CD4-positive, alpha-beta T cell treated with Interleukin-17A for 4 hours (primary cell): ENCODE measurements at places on chromosomes 7 and 10.

DNA sequence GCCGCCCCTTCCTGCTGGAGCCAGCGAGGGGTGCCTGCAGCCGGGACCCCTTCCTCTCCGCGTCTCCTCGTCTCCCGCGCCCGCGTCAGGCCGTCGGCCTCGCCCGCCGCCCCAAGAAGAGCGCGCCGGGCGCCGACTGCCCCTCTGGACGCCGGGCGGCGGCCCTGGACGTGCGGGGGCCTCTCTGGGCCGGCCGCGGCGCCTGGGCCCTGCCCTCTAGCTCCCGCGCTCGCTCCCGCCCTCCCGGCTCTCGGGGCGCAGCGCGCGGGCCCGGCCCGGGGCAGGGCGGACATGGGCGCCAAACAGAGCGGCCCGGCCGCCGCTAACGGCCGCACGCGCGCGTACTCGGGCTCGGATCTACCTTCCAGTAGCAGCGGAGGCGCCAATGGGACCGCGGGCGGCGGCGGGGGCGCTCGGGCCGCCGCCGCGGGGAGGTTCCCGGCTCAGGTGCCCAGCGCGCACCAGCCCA is 704 bp downstream of the ZNRF2 start:
- DNase-seq, result peak; percentile 56

GRCh38 chr7:139078399-139078798 is 31.1 kb downstream of the ZC3HAV1 start:
- DNase-seq, result no peak

DNA sequence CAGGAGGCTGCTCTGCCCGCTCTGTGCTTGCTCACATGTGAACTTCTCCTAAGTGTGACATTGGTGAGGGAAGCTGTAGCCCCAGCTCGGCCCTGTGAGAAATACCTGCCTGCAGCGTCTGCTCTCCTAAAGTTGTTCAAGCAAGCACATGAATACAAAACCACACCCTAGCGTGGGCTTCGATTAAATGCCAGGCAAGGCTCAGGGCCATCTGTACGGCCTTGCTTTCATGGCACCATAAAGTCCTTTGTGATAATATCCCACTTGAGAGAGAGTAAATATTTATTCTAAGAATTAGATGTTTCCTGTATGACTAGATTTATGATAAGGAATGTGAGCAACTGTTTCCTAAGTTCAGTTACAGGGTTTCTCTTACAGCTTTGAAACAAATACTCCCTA is 262.8 kb upstream of the KLF14 start:
- DNase-seq, result peak; percentile 40

GRCh38 chr10:48779546-48780152 is 95.0 kb downstream of the WDFY4 start:
- no peak for DNase-seq

DNA sequence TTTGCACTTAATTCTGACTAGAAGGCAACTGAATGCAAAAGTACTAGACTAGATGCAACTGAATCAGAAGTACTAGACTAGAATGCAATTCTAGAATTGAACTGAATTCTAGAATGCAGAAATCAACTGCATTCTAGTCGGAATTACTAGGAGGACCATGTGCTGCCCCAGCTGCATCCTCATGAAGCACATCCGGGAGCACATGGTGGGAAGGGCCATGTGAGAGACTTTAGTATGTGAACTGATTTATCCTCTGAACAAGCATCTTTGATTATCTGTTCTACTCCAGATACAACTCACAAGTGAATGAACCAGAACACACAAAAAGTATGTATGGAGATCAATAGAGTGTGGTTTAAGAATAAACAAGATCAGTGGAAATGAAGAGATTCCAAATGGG is 115.1 kb downstream of the GALNT11 start:
- no peak for DNase-seq

DNA sequence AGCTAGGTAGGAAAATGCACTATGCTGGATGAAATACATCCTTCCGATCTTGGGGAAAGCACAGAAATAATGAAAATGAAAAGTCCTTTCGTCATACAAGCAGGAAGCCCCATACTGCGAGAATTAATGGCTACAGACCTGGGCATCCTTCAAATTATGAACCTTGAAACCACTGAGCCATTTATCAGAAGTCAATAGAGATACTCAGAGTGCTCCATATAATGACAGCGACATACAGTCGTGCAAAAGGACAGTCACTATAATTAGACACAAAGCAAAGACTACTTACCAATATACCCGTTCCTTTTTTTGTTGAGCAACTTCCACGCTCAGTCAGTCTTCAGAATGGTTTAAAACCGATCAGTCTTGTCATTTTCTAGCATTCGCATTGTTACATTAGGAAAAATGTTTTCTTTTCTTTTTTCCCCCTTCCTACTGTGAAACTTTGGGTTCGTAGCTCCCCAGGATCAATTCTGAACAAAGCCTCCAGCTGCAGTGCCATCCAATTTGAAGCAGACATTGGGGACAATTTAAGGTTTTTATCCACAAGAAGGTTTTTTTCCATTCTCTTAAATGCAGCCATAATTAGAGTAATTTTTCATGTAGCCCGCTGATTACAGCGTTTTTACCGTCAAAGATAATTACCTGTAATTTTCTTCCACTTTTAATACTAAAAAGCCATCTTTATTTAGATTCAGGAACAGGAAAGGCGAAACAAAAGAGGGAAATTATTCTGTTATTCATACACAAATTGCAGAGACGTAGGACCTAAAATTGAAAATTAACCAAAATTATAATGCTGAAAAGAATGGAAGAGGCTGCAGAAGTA is 6.4 kb downstream of the DLX6 start:
- no peak for DNase-seq

DNA sequence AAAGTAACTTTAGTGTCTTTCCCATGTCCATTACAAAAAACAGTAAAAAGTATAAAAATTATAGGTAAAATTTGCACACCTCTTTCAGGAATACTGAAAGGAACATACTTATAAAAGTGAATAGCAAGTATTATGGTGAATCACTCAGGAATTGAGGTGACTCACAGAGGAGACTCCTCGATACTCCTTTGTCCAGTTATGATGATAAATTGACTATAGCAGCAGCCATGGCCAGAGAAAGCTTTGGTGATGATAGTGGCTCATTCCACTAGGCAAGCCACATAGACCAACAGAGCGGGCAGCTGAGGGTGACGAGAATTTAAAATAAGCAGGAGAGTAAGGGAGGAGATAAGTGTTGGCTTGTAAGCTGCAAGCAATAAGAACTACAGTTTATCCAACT is 1231.1 kb upstream of the CELF2 start:
- no peak for DNase-seq

GRCh38 chr10:70925377-70926225 is 37.2 kb upstream of the PCBD1 start:
- DNase-seq, result peak; percentile 58

DNA sequence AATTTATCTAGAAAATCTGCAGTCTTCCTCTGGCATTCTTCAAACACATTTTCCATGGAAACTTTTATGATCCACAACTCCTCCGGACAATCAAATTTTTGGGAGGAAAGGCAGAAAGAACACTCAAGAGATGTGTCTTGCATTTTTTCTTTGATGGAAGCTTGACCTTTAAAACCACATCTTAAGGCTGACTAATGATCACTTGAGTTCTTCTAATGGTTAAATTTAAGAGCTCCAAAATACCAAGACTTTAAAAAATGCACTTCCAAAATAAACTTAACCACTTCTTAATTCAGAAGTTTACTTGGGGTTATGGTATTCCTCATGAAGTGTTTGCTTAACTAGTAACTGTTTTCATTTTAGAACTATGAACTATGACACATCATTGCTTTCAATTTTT is 43.3 kb downstream of the ETV1 start:
- no peak for DNase-seq

- DNase-seq, result no peak
Measured at GRCh38 chr7:63067897-63068585, 930.6 kb upstream of the ZNF722 start.

- no peak for DNase-seq
Measured at GRCh38 chr7:70704831-70705346, 427.1 kb upstream of the GALNT17 start.

DNA sequence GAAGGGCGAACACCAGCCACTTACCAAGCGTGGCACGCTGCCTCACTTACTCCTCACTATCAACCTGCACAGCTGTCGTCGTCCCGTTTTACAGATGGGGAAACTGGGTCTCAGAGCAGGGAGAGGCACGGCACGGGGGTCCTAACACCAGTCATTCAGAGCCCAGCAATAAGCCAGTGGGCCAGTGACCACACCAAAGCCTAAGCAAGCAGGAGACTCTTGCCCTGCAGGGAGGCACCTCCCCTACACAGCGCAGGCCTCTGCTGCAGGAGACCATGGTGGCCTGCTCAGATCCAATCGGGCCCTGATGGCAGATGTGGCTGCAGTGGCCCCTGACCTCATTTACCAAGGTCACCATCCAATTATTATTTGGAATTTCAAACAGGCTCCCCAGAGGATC is 4.8 kb downstream of the SLIT1 start:
- no peak for DNase-seq

GRCh38 chr7:26156451-26157420 is 4.7 kb downstream of the NFE2L3 start:
- peak; percentile 48 for DNase-seq

- DNase-seq, result no peak
Measured at GRCh38 chr10:77973276-77973675, 46.7 kb upstream of the DLG5 start.

DNA sequence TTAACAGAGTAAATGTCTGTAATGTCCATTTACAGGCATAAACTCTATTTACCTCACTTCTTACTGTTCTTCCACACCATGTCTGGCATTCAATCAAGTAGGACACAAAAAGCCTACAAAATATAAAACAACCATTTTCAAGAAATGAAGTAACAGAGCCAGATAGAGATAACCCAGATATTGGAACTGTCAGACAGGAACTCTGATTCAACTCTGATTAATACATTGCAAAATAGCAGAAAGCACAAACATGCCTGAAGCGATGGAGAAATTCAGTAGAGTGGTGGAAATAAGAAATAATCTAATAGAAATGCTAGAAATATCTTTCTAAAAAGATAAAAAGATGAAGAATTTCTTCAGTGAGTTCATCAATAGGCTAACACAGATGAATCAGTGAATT is 964.4 kb downstream of the PCDH15 start:
- DNase-seq, result no peak

- no peak for DNase-seq
Measured at GRCh38 chr7:34603711-34604444, 54.1 kb upstream of the NPSR1 start.

- no peak for DNase-seq
Measured at GRCh38 chr7:45955286-45955685, 34.2 kb upstream of the IGFBP3 start.

- DNase-seq, result no peak
Measured at GRCh38 chr7:117854186-117854585, 19.1 kb downstream of the CTTNBP2 start.

- DNase-seq, result no peak
Measured at GRCh38 chr10:19483421-19483820, 332.8 kb upstream of the PLXDC2 start.

GRCh38 chr10:115801992-115802391 is 471.0 kb downstream of the GFRA1 start:
- DNase-seq, result no peak

- no peak for DNase-seq
Measured at GRCh38 chr10:124629415-124629814, 114.8 kb downstream of the FAM53B start.

DNA sequence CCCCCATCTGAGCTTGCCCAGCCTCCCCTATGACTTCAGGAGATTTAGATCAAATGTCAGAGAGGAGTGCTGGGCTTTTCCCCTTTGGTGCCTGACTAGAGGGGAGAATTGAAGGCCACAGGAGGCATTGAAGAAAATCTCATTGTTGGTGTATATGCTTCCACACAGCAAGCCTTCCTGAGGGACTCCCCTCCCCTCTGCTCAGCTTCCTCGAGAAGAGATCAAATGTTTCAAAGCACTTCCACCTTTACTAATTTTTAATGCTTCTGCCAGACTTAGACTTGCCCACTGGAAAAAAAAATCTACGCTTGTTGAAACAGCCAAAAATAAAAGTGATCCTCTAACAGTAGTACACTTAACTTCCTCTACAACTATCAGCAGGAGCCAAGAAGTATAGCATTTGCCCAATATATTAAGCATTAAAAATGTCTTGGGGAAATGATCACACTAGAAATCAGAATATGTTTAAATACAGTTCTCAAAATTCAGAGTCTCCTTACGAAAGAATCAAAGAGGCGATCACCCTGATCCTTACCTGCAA is 79.3 kb downstream of the FZD1 start:
- DNase-seq, result no peak

DNA sequence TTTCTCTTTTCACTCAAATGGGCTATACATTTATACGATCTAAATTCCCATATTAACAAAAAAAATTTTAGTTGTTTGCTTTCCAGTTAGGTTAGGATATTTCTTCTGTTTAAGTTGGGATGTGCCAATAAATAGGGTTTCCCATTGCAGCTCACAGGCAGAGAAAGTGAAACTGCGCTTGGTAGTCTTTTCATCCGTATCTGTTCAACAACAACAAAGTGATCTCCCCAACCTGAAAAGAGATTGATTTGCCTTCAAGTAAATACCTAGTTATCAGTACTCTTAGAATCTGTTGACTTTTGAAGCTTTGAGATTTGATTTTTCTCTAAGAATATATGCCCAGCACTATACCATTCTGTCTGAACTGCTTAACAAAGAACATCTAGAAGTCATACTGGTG is 143.4 kb downstream of the DYNC1I1 start:
- no peak for DNase-seq

DNA sequence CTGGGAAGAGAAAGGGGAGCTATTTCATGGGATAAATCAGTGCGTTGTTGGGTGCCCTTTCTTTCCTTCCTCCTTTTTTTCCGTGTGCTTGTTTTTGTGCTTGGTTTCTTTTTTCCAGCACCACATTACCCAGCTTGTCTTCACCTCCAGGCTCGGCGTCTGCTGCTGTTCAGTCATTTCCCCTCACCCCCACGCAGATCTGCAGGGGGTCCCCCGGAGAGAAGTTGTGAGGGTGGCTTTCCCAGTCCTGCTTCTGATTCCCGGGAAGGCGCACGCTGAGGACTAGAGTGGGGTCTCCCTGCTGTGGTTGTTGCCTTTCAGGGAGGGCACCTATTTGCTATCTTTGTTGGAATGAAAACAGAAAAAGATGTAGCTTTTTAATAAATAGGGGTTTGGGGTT is 1.6 kb downstream of the CAMK1D start:
- no peak for DNase-seq

DNA sequence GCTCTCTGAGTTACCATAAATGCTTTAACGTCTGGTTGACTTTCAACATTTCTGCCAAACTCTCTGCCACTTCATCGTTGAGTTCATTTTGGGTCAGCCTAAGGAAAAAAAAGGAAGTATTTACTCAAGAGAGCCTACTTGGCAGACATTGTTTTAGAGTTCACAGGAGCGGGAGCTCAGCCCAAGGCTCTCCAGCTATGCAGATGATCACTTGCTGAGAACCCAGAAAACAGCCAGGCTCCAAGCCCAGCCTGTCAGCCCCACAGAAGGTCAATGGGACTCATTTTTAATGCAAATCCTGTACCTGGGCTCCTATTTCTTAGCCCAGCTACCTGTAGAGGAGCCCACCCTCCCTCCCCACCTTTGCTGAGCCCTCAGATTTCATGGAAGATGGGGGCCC is 45.5 kb downstream of the NOD1 start:
- DNase-seq, result no peak

- DNase-seq, result no peak
Measured at GRCh38 chr10:89427629-89428028, 13.3 kb downstream of the IFIT5 start.
